Hair follicle dermal papilla cell (primary cell): ENCODE measurements at places on chromosomes 1 and 21. TPM values are rescaled to one million over a fixed set of nuclear protein-coding genes. Genes with fewer than 3 reads are reported as not detected.

Gene MYBPHL
- not detected in 2 replicates for total RNA-seq

Gene PLA2G2A
- not detected in 2 replicates for total RNA-seq

Gene NAXE
- 47.1 and 55.3 TPM in 2 replicates for total RNA-seq

Gene OR2M3
- under 0.01 and 0.12 TPM in 2 replicates for total RNA-seq

Gene PLD5
- not detected in 2 replicates for total RNA-seq

Gene LAX1
- not detected in 2 replicates for total RNA-seq

Gene ANKRD65
- 0.81 and 0.85 TPM in 2 replicates for total RNA-seq

Gene EXO1
- 1.7 and 3.2 TPM in 2 replicates for total RNA-seq

Gene MRPL37
- total RNA-seq, result 66.4 and 83.7 TPM in 2 replicates

Gene RNF186
- total RNA-seq, result not detected in 2 replicates

Gene UHMK1
- 48.1 and 55.5 TPM in 2 replicates for total RNA-seq

Gene ETNK2
- 16.8 and 17.5 TPM in 2 replicates for total RNA-seq

Gene LEMD1
- total RNA-seq, result not detected in 2 replicates

Gene SYCP1
- not detected in 2 replicates for total RNA-seq

Gene LIN28A
- total RNA-seq, result not detected in 2 replicates

Gene CATSPERE
- 1.2 and 2.3 TPM in 2 replicates for total RNA-seq

Gene NBPF4
- total RNA-seq, result not detected in 2 replicates

Gene HMGB4
- not detected in 2 replicates for total RNA-seq

Gene ITGB2
- total RNA-seq, result 2.1 and 3.4 TPM in 2 replicates

Gene VSIG8
- total RNA-seq, result not detected in 2 replicates

Gene SDF4
- total RNA-seq, result 112 and 134 TPM in 2 replicates

Gene CFAP298
- 8.9 and 12.4 TPM in 2 replicates for total RNA-seq

Gene VCAM1
- total RNA-seq, result 13.1 and 32.8 TPM in 2 replicates

Gene TMEM269
- under 0.01 TPM in 1 of 2 replicates, not detected in the other for total RNA-seq

Gene FAAH
- total RNA-seq, result 0.81 and 3.2 TPM in 2 replicates

Gene GPR25
- total RNA-seq, result not detected in 2 replicates

Gene OPRD1
- total RNA-seq, result under 0.01 TPM in 1 of 2 replicates, not detected in the other

Gene B3GALT5
- total RNA-seq, result 4.3 and 5.0 TPM in 2 replicates

Gene ATP1A4
- total RNA-seq, result not detected in 2 replicates

Gene MED8
- total RNA-seq, result 58.7 and 69.8 TPM in 2 replicates

Gene PEAR1
- total RNA-seq, result 4.3 and 5.0 TPM in 2 replicates

Gene TUT4
- 32.1 and 44.9 TPM in 2 replicates for total RNA-seq

Gene ABCD3
- 31.2 and 32.8 TPM in 2 replicates for total RNA-seq

Gene NGF
- total RNA-seq, result 26.9 and 30.6 TPM in 2 replicates

Gene ZNF683
- total RNA-seq, result not detected in 2 replicates

Gene CLK2
- 24.2 and 29.7 TPM in 2 replicates for total RNA-seq

Gene FCAMR
- total RNA-seq, result not detected in 2 replicates
